ENCODE measurements at places on chromosomes 2 and 18.

GRCh38 chr2:170212625-170213280 is 34.8 kb downstream of the MYO3B start:
- DNase-seq = no peak
- H3K27ac ChIP-seq = no peak overlapping the region
- no peak overlapping the region for H3K4me3 ChIP-seq
- H3K4me1 ChIP-seq = no peaks in the 10 kb centered on the region
- no peaks in the 10 kb centered on the region for H3K27me3 ChIP-seq

DNA sequence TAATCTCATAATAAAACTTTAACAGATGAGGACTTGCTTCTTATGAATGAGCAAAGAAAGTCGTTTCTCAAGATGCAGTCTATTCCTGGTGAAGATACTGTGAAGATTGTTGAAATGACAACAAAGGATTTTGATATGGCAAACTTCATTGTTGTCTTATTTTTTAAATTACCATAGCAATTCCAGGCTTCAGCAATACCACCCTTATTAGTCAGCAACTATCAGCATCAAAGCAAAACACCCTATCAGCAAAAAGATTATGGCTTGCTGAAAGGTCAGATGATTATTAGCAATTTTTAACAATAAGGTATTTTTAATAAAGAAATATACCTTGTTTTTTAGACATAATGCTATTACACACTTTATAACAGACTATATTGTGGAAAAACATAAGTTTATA is 88.3 kb downstream of the COL5A2 start:
- DNase-seq = no peak
- H3K4me1 ChIP-seq = no peaks in the 10 kb centered on the region
- H3K36me3 ChIP-seq = no peaks in the 10 kb centered on the region
- H3K27me3 ChIP-seq = no peaks in the 10 kb centered on the region

DNA sequence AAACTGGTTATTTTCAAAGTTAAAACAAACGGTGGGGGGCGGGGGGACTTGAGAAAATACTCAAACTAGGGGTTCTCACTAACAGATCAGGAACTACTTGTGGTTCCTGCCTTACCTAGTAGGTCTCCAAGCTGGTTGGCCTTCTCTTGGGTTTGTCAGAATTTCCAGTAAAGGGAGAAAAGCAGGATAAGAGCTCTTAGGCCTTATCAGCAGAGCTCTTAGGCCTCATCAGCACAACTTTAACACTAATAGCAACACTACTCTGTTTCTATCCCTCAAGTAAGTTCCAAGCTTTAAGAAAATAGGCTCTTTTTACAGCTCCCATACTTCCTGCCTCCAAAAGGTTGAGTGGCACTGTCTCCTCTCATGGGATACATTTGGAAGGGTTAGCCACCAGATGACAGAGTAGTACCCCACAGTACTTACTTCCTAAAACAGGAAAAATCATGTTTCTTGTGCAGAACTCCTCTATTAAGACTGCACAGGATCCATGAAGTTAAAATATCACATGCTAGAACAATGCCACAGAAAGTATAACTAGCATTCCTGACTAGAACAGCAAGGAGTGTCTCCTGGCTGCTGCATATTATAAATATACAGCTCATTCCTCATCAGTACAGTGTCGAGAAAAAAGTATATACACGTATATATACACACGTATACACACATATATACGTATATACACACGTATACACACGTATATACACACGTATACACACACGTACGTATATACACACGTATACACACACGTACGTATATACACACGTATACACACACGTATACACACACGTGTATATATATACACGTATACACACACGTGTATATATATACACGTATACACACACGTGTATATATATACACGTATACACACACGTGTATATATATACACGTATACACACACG is 6.1 kb downstream of the FBXO11 start:
- no peak for DNase-seq
- H3K27me3 ChIP-seq = no peaks in the 10 kb centered on the region
- H3K4me1 ChIP-seq = peaks cover 16% of the 10 kb centered on the region
- no peak overlapping the region for H3K4me3 ChIP-seq
- no peak overlapping the region for H3K27ac ChIP-seq
- H3K36me3 ChIP-seq = no peaks in the 10 kb centered on the region

DNA sequence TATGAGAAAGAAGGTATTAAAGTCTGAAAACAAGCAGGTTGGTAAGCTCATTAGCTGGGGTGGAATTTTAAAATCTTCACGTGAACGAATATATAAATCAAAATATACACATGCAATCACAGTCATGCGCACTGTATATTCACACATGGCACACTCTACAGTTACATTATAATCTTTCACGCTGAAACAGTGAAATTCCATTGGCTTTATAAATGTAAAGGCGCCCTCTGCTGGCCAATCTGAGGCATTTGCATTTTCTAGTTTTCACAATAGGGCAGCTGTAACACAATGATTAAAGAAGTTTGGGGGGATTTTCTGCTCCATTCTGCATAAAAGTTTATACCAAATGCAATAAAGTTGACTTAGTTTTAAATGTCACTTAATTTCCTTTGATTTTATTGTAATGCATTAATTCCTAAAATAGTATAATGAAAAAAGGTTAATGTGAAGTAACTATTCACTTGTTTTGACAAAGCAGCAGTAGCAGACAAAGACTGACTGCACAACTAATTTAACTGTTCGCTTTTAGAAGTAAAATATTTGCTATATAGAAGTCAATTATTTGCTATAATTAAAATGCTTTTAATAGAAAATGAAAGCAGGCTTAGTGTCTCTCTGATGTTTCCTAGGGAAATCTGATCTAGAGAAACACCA is 17.2 kb downstream of the IFIH1 start:
- DNase-seq = peak; percentile 10
- no peaks in the 10 kb centered on the region for H3K27me3 ChIP-seq
- H3K4me3 ChIP-seq = no peak overlapping the region
- no peaks in the 10 kb centered on the region for H3K4me1 ChIP-seq
- H3K27ac ChIP-seq = no peak overlapping the region

All from T-cell (primary cell).